GM13977 (cell line): ENCODE measurements at places on chromosomes 7 and 10.
A peak's percentile ranks its signal among the peaks of the same experiment; 100 is the strongest.

- DNase-seq: no peak
Observed at GRCh38 chr10:30039567-30039966, 19.8 kb downstream of the JCAD start.

DNA sequence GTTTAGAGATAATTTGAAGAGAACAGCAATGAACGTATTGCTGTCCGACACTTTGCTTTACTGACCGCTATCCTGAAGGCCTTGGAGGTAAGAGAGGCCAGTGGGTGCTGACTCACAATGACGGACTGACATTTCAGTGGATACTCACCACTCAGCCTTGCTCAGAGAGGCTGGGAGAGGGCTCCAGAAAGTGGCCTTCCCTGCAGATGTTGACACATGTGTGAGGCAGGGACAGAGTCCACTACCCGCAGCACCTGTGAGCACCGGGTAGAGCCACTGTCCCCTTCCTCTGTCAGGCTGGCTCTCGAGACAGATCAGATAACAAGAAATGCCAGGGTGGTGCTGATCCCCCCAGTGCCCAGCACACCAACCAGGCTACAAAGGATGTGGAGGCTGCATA lies 75.0 kb downstream of the GPR26 start:
- DNase-seq: no peak

DNA sequence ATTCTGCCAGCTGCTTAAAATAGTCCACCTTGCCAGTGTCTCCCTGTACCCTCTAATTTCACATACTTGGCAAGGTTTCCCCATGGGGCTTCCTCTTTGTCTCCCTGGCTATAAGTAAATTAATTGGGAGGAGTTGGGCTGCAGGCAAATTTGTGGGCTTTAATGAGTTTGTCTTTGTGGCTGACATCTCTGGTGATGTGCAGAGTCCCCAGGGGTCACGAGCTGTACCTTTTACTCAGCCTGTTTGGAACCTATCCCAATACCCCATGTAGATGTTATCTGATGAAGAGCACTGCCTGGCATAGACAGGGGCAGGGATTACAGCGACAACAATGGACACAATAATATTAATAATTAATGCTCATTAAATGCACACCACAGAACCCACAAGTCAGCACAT lies 132.5 kb downstream of the SLIT1 start:
- no peak for DNase-seq

DNA sequence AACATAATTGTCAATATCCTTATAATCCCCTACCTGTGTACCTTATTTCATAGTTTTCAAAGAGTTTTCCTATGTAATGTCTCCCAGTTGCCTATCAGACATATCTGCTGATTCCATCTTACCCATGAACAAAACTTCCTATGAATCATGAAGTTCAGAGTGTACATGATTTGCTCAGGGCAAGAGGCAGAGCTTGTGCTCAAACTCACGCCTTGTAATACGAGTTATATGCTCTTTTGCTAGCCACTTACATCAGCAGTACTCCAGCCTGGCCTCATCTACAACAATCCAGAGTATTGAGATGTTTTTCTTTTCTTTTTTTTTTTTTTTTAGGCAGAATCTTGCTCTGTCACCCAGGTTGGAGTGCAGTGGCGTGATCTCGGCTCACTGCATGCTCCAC lies 11.8 kb downstream of the PKD2L1 start:
- no peak for DNase-seq

DNA sequence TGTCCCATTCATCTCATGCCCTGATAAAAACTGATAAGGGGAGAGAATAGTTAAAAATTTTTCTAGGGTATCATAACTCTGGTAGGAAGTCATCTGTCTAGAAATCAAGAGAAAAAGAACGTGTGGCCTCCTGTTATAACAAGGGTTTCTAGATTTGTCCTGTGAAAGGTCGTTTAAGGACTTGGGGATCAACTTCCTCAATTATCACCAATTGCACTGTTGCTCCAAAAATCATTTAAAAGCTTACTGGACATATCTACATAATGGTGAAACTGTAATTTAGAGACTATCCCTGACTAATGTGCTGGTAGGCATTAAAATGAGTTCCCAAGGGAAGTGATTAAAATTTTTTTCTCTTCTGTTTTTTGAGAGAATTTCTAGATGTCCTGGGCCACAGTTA lies 58.2 kb downstream of the GPR141 start:
- DNase-seq: no peak

- DNase-seq: no peak
Observed at GRCh38 chr7:142745091-142745635, 4.1 kb upstream of the PRSS1 start.

GRCh38 chr10:85612833-85613232 lies 753.8 kb downstream of the GRID1 start:
- no peak for DNase-seq

DNA sequence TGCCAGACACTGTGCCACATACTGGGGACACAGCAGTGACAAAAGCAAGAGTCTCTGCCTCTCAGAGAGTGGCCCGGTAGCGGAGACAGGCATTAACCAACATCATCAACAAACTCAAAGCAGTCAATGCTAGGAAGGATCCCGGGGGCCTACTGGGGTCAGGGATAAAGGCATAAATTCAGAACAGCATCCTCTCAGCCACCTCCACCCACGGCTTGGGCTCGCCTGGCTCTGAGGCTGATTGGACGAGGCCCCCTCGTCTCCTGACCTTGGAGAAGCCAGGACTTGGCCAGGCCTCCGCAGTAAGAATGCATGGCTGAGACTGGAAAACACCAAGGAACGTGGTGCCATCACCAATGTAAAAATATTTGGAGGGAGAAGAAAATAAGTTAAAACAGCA lies 102.1 kb downstream of the ARHGAP22 start:
- DNase-seq: no peak

DNA sequence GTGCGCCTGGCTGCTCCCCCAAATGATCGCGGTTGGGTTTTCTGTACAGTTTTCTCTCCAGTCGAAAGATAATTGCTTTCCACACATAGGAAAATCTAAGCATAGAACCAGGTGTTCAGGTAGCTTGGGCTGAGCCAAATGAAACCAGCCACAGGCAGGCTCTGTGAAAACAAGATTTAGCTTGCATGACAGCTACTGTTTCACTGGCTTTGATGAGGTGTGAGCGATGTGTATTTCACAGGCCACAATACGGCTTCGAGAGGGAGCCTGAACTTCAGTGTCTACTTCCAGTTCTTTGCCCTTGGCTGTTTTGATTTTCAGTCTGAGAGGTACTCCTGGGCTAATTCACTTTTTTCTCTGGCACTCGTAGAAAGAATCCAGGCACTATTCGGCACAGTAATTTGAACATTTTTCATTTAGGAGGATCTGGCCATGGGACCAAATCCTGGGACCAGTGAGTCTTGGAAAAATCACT lies 110.5 kb downstream of the JCAD start:
- DNase-seq: peak; percentile 31

GRCh38 chr7:129721068-129721467 lies 109.5 kb downstream of the NRF1 start:
- no peak for DNase-seq

DNA sequence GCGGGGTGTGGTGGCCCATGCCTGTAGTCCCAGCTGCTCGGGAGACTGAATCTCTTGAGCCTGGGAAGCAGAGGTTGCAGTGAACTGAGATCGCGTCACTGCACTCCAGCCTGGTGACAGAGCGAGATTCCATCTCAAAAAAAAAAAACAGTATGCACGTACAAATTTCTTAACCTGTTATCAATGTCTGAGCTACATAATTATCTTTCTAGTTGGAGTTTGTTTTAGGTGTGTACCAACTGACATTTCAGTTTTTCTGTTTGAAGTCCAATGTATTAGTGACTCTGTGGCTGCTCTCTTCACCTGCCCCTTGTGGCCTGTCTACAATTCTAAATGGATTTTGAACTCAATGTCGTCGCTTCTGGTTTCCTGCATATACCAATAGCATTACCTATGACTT lies 40.3 kb downstream of the CD36 start:
- DNase-seq: no peak

GRCh38 chr10:77501152-77501845 lies 136.3 kb downstream of the KCNMA1 start:
- no peak for DNase-seq

DNA sequence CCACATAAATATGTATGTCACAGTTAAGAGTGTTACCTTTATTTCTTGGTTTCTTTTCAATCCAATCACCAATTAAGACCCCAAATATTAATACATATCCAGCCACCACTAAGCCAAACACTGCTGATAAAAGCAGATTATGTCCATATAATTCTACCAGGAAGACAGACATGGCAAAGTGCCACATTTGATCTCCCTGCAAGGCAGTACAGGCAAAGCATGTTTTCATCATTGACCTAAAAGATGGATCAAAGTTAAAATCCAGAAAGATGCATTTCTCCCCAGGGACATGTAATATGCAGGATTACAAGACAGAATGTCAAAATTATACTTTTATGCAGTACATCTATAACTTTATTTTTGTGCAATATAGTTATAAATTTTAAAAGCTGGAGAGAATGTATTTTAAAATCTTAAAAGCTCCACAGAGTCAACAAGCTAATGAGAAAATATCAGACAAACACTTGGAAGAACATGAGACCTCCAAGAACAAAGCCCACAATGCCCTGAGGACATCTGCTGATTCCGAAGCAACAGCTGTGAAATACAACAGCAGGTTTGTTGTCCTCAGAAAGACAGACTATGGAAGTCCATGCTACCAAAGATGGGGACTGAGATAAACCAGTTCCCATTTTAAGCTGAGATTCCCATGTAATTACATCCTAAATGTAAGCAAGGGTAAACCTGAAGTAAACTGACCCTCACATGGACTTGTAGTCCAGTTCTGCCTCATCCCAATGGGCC lies 54.5 kb upstream of the TOMM7 start:
- no peak for DNase-seq

- DNase-seq: no peak
Observed at GRCh38 chr10:133364645-133365431, 7.0 kb upstream of the FUOM start.

DNA sequence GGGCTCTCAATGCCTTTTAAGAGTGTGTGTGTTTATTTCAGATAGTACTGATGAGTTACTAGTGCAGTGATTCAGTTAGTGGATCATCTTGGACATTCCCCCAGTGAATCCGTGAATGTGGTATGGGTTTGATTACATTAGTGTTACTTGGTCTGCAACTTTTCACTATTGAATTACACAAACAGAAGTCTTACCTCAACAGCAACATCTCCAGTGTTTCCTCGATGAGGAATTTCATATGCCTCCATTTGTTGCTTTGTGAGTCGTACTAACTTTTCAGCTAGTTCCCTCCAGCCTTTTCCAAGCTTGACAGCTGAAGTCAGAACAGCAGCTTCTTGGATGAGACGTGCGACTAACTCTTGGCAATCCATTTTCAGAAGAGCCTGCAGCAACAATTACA lies 63.2 kb downstream of the MACC1 start:
- DNase-seq: no peak

GRCh38 chr7:22468609-22469008 lies 31.4 kb downstream of the STEAP1B start:
- no peak for DNase-seq

DNA sequence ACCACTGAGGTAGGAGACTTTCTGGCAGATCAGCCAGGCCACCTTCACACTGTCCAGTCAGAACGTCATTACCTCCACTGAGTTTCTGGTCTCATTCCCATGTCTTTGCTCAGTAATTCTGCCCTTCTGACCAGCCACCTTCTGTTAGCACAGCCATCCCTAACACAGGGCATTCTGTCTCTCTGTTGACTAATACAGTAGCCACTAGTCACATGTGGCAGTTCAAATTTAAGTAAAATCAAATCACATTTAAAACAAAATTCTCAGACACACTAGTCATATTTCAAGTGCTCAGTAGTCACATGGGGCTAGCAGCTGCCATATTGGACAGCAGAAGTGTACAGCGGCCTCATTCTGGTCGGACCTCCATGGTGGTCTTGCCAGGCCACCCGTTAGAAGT lies 7.4 kb downstream of the CPSF4 start:
- no peak for DNase-seq

GRCh38 chr7:4828720-4829383 lies 33.0 kb downstream of the PAPOLB start:
- no peak for DNase-seq

DNA sequence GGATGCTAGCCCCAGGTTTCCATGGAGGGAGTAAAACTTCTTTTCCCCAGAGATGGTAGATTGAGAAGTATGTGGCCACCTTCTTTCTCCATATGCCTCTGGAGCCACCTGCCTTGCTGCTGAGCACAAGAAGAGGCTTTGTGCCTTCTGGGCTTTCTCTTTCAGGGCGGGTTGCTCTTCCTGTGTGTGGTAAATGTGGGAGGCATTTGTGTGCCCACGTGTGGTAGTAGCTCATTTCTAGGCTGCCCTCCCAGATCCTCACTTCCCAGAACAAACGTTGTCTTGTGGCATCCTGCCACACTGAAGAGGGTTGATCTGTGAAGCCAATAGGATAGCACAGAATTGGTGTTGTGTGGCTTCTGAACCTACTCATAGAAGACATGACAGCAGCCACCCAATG lies 342.0 kb upstream of the PODXL start:
- DNase-seq: no peak

DNA sequence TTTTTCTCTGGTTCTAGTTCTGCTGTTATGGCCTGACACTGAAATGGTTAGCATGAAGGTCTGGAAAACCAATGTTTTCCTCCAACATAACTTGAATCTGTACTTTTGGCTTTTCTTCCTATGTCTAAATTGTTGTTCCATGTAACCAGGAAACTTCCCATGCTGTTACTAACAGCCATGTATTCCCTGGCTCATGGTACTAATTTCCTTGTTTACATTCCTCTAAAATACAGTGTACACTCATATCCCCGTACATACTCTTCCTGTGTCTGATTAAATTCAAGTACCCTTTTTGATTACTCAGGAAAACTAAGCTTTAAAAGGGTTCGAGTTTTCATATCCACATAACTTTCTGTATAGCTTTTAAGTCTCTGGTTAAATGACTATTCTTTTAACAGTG lies 12.3 kb upstream of the ACSM6 start:
- no peak for DNase-seq

DNA sequence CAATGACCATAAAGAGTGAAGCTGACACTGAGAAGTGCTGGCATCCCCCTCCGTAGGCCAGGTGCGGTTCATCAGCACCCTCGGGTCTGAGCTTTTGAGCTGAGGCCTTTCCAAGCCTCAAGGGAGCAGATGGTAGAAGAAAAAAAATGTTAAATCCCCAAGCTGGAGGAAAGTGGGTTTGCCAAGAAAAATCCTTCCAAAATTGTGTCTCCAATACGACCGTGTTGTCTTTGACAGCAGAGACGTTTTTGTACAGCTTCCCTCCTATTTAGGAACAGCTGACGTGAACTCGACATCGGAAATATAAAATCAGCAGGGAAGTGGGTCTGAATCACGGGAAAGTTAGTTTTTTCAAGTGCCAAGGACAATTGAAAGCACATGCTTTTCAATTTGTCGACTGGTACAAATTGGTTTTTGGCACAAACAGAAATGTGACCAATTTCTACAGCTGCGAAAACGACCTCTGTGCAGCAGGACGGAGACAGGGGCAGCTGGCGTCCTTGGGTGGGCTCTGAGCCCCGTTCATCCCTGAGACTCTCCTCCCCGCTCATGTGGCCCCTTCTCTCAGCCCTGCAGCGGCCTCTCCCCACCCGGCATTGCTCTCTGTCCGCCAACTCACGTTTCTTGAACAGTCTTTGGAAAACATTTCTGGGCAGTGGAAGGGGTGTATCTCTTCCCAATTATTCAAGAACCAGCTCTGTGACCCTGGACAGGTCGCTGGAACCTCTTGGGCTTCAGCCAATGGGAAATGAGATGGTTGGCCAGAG lies 89.9 kb downstream of the PAXIP1 start:
- no peak for DNase-seq
